HepG2 (cell line): ENCODE measurements at places on chromosomes 3 and 15. TPM values are rescaled to one million over a fixed set of nuclear protein-coding genes. Genes with fewer than 3 reads are reported as not detected.

- no peak for DNase-seq
Observed at GRCh38 chr15:25694239-25694584, 168.9 kb downstream of the ATP10A start.

DNA sequence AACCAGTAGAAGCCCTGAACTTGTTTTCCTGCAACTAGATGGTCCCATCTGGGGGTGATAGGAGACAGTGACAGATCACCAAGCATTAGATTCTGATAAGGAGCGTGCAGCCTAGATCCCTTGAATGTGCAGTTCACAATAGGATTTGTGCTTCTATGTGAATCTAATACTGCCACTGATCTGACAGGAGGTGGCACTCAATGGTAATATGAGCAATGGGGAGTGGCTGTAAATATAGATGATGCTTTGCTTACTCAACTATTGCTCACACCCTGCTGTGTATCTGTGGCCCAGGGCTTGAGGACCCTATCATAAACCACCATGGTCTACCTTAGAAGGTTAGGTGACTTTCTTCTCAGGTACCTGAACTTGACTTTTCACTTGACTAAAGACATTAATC is 417.1 kb upstream of the ARHGEF26 start:
- DNase-seq, result no peak

GRCh38 chr3:78430741-78431140 is 1337.1 kb downstream of the ROBO1 start:
- no peak for DNase-seq

DNA sequence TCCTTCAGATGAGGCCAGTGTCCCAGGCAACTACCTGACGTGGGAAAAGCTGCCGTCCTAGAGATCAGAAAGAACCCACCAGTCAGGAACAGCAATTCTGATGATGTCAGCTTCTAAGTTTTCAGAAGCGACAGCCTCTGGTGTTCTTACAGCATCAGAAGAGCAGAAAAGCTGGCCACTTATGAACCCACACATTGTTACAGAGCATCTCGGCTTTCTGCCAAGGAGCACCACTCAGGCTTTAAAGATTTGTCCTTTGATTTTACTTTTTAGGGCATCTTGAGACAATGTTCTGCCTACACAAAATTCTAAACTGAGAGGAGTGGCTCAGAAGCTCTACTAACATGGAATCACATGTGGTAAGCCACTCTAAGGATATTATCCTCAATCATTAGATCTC is 49.7 kb upstream of the BOC start:
- no peak for DNase-seq

- no peak for DNase-seq
Observed at GRCh38 chr3:62601238-62602070, 228.1 kb upstream of the FEZF2 start.

- peak; percentile 2 for DNase-seq
Observed at GRCh38 chr3:154904328-154904727, 175.8 kb upstream of the MME start.

LINGO1 gene
- not detected in 2 replicates for total RNA-seq

ADCY5 gene
- not detected in 2 replicates for total RNA-seq

SEMA7A gene
- 7.1 and 15.8 TPM in 2 replicates for total RNA-seq

GALK2 gene
- 32.8 and 45.5 TPM in 2 replicates for total RNA-seq

IL16 gene
- total RNA-seq, result not detected in 2 replicates

DNA sequence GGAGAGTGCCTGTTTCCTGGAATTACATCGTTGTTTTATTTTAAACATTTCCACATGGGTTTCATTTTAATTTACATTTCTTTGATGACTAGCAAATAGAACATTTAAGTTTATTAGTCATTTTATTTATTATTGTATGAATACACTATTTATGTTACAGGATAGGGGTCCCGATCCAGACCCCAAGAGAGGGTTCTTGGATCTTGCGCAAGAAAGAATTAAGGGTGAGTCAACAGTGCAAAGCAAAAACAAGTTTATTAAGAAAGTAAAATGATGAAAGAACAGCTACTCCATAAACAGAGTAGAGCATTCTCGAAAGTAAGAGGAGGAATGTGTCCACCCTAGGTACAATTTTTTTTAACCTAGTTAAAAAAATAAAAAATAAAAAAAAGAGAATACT is 539.5 kb downstream of the NAALADL2 start:
- no peak for DNase-seq

DNA sequence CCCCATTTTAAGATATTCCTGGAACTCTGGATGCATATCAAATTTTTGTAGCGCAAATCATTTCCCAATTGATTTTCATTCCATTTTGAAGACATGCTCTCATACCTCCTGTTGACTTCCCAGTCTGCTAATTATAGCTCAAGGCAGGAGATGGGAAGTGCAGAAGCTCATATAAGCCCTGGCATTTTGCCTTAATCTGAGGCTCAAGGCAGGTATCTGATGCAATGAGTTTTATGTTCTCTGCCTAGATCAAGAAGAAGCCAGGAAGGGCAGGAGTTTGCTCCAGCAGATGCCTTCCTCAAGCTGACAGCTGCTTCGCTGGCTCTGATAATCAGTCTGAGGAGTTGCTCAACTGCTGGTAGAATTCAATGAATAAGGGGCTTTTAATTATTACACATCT is 65.6 kb upstream of the NEDD4 start:
- DNase-seq, result no peak

- no peak for DNase-seq
Observed at GRCh38 chr3:94258851-94259250, 196.0 kb downstream of the NSUN3 start.

DNA sequence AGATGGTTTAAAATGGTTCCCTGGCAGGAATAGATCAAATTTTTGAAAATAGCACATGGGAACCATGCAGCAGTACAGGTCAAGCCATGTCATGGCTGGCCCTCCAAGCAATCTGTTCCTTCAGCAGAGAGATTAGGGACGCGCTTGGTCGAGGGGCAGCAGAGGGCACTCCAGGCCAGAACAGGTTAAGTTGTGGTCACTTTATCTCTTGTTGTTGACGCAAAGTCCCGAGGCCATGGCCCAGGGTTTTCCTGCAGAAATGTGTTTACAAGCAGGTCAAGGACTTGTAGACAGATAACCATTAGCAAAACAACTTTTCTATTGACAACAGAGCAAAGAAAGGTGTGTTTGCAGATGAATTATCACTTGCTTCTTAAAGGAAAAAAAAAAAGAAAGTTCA is 570.0 kb upstream of the NR2F2 start:
- peak; percentile 30 for DNase-seq

IDH2 gene
- 120 and 121 TPM in 2 replicates for total RNA-seq

GRCh38 chr15:74889390-74889882 is 406 bp upstream of the MPI start:
- no peak for DNase-seq

PPP1R14D gene
- 0.49 and 0.53 TPM in 2 replicates for total RNA-seq

GRCh38 chr3:37309921-37310665 is 135.7 kb upstream of the LRRFIP2 start:
- no peak for DNase-seq

LRRC34 gene
- not detected in 2 replicates for total RNA-seq

DNA sequence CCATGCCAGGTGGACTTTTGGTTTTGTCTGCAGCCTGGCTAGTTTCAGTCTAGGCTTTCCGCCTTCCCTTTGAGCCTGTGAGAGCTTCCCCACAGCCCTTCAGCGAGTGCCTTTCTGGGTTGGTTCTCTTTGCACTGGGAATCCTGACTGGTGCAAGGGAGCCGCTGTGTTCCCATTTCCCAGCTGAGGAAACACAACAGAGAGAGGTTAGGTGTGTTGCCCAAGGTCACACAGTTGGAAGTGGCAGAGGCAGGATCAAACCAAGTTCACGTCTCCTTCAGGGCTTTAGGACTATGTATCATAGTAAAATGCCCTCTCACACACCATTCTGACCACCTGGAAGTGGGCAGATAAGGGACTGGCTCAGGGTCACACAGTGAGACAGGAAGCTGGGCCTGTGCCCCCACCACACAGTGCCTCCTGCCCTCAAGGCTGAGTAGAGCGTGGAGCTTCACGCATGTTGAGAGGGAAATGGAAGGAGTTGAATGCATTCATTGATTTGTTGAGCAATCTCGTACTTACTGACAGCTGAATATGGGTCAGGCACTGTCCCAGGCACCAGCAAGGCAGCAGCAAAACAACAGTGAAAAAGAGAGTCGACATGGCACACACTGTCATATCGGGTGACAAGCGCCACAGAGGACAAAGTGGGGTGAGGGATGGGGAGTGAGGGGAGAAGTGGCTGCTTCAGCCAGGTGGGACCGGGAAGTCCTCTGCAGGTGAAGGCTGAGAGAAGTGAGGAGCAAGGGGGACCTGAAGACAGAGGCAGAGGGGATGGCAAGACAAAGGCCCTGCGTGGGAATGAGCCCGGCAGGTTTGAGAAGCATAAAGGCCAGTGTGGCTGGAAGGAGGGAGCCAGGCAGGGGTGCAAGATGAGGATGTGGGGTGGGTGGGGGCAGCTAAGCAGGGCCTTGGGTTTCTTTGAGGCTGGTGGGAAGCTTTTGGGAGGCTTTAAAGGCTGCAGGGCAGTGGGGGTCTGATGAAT is 12.3 kb upstream of the ANPEP start:
- DNase-seq, result no peak

DNA sequence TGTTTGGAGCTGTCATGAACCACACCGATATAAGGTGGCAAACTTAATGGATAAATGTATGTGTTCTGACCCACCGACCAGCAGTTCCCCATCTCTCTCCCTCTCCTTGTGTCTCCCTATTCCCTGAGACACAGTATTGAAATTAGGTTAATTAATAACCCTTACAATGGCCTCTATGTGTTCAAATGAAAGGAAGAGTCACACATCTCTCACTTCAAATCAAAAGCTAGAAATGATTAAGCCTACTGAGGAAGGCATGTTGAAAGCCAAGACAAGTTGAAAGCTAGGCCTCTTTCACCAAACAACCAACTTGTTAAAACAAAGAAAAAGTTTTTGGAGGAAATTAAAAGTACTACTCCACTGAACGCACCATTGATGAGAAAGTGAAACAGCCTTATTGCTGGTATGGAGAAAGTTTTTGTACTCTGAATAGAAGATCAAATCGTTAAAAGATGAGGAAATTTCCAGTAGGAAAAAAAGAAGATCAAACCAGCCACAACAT is 15.0 kb downstream of the ATR start:
- no peak for DNase-seq
